ENCODE measurements at places on chromosomes 2 and 18.
A peak's percentile ranks its signal among the peaks of the same experiment; 100 is the strongest.

DNA sequence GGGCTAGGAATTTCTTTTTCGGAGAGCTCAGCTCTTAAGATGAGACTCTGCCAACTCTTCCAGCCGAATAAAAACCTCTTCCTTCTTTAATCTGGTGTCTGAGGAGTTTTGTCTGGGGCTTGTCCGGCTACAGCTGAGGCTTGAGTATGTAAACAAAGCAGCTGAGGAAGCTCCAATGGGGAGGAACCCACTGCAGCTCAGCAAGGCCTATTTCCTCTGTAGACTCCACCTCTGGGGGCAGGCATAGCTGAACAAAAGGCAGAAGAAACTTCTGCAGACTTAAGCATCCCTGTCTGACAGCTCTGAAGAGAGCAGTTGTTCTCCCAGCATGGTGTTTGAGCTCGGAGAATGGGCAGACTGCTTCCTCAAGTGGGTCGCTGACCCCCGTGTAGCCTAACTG lies 838.7 kb downstream of the CCDC85A start:
- peak; percentile 5 for DNase-seq

GRCh38 chr2:88027697-88028389 lies 11.5 kb upstream of the RNU2-63P start:
- no peak for DNase-seq

- DNase-seq = peak; percentile 74
Observed at GRCh38 chr2:214630402-214631045, 179.0 kb downstream of the BARD1 start.

GRCh38 chr2:26054598-26055348 lies 20.9 kb downstream of the RAB10 start:
- DNase-seq = peak; percentile 19

DNA sequence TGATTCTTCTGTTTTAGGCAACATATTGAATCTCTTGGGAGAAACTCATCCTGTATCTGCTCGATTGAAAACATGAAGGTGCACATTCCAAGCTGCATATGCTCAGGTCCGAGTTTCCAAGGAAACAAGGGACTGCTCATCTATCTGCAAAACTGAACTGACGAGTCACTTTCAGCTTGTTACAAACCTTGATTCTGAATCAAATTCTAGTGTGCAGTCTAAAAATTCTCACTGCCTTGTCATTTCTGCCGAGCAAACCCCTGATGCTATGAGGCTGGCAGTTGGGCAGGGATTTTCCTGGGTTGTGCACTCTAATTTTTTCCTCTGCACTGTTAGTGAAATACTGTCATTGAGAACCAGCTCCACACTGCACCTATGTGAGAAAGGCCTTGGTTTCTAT lies 101.3 kb upstream of the ETAA1 start:
- peak; percentile 19 for DNase-seq

DNA sequence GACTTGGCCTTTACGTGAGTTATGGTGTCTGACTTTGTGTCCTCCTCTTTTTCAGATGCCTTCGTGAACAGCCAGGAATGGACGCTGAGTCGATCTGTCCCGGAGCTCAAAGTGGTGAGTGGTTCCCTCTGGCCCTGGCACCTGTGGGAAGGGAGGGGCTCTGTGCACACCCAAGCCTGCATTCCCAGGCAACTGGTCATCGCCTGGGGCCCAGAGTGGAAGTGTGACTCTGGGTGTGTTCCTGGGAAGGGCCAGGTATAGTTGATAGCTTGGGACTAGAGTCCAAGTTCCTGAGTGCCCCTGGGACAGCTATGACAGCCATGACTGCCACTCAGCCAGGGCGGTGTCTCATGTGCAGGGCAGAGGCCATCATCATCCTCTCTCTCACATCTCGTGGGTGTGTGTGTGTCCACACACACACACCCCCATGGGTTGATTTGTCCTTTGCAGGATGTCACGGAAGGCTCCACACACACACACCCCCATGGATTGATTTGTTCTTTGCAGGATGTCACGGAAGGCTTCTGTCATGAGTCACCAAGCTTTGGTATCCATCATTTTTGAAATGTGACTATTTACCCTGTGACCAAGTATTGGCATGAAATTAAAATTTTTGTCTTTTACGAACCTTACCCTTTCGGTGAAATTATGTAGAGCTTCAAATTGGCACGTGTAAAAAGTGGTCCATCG lies 215.4 kb downstream of the AGAP1 start:
- peak; percentile 72 for DNase-seq

- peak; percentile 12 for DNase-seq
Observed at GRCh38 chr2:134144651-134145050, 109.2 kb upstream of the MGAT5 start.

- DNase-seq = no peak
Observed at GRCh38 chr2:131521961-131522781, 5.5 kb upstream of the CCDC74A start.

DNA sequence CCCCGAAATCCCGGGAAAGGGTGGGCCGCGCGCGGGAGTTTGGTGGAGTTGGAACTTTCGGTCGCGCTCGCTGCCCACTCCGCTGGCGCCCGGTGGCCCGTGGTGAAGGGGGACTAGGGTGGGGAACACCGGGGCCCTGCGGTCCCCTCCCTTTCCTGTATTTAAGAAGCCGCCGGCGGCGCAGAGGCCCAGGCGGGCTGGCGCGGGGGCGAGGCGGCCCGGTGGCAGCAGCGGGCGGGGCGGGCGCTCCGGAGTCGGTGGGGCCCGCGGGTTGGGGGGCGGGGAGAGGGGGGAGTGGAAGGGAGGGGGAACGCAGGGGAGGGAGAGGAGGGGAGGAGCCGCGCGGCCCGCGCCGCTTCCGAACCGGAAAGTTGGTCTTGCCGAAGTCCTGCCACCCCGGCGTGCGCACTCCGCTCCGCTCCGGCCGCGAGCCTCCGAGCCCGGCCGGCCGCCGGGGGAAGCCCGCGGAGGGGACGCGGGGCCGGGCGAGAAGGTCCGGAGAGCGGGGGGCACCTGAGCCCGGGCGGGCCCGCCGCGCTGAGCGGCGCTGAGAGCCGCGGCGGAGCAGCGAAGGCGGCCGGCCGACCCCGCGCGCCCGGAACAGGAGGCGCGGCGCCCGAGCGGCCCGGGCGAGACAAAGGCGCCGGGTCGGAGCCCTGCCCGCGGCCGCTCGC lies 425 bp upstream of the SALL3 start:
- DNase-seq = peak; percentile 9

GRCh38 chr18:55582325-55582724 lies 5.7 kb downstream of the TCF4 start:
- DNase-seq = no peak

- no peak for DNase-seq
Observed at GRCh38 chr2:218816561-218817011, 15.0 kb downstream of the PRKAG3 start.

DNA sequence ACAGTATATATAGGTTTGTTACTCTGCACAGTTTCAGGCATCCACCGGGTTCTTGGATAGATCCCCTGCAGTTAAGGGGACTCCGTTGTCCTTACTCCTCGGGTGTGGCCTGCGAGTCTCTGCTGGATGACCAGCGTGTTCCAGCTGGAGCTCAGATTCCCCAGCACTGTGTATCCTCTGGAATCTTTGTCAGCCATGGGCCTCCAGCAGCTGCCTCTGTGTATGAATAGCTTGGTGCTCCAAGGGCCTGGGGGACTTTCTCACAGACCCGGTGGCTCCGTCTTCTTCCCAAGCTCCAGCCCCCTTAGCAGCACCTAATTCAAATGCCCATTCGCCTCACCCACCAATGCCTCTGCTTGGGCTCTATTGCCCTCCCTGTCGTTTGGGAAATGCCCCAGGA lies 6.3 kb downstream of the ANO7 start:
- no peak for DNase-seq

- peak; percentile 64 for DNase-seq
Observed at GRCh38 chr2:161223139-161223732, 63.0 kb downstream of the TANK start.

GRCh38 chr2:18940184-18940583 lies 350.8 kb upstream of the NT5C1B start:
- DNase-seq = no peak

GRCh38 chr2:239601201-239601851 lies 200.5 kb upstream of the HDAC4 start:
- no peak for DNase-seq

- DNase-seq = no peak
Observed at GRCh38 chr2:24543252-24543651, 52.2 kb downstream of the NCOA1 start.

- DNase-seq = no peak
Observed at GRCh38 chr18:11047156-11047555, 102.2 kb downstream of the PIEZO2 start.

GRCh38 chr18:58756148-58756547 lies 84.9 kb downstream of the MALT1 start:
- DNase-seq = no peak

- DNase-seq = no peak
Observed at GRCh38 chr2:34892766-34893165, 1293.7 kb upstream of the FAM98A start.

DNA sequence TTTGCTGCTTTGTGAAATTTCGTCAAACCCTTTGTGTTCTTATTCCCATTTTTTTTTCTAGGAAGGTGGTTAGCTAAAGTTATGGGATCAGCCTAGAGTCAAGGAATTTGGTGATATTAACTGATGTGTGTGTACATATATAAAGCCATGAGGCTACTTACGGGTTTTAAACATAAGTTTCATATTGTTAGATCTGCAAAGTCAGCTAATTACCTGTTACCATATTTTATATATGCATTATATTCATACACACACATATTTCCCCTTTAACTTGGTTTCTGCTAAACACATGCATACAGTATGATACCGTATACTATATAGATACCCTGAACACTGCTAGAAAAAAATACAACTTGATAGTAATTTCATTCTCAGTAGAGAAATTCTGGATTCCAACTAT lies 241.0 kb downstream of the NYAP2 start:
- DNase-seq = no peak

DNA sequence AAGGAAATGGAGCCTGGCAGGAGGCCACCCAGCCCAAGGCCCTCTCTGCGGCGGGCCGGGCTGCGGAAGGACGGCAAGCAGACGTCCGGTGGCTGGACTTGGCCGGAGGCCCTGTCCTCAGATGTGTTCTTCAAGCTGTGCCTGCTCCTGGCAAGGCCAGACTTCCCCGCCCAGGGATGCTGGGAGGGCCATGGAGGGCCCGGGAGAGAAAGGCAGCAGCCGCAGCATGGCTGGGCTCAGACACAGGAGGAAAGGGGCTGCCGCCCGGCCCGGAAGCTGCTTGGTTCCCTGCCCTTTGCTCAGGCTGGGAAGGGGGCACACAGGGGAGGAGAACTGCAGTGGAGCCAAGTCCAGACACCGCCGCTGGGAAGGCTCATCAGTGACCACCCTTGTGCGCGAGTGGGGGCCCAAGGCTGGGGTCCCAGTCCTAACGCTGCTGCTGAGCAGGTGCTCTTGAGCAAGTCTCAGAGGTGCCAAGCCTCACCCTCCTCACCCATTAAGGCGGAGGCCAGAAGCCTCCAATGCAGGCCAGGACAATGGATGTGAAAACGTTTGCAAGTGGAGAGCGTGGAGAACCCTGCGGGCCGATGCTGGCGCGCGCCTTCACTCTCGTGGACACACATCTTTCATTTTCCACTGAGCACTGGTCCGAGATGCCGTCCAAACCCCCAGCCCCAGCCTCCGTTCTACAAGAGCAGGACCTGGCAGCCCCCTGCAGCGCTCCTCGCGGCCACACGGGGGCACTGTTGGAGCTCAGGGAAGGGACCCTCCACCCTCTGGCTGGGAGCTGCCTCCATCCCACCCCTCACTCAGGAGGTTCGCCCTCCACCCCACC lies 7.9 kb downstream of the CROCC2 start:
- peak; percentile 72 for DNase-seq

GRCh38 chr2:239640676-239641578 lies 240.1 kb upstream of the HDAC4 start:
- no peak for DNase-seq

GRCh38 chr2:16223161-16223840 lies 283.0 kb downstream of the MYCN start:
- no peak for DNase-seq

GRCh38 chr18:57816208-57816954 lies 13.3 kb upstream of the ATP8B1 start:
- DNase-seq = no peak

- no peak for DNase-seq
Observed at GRCh38 chr18:14927701-14928100, 179.7 kb downstream of the ANKRD30B start.

- no peak for DNase-seq
Observed at GRCh38 chr18:5429681-5430080, 114.1 kb downstream of the EPB41L3 start.

GRCh38 chr2:56537756-56538155 lies 354.0 kb downstream of the CCDC85A start:
- DNase-seq = no peak

DNA sequence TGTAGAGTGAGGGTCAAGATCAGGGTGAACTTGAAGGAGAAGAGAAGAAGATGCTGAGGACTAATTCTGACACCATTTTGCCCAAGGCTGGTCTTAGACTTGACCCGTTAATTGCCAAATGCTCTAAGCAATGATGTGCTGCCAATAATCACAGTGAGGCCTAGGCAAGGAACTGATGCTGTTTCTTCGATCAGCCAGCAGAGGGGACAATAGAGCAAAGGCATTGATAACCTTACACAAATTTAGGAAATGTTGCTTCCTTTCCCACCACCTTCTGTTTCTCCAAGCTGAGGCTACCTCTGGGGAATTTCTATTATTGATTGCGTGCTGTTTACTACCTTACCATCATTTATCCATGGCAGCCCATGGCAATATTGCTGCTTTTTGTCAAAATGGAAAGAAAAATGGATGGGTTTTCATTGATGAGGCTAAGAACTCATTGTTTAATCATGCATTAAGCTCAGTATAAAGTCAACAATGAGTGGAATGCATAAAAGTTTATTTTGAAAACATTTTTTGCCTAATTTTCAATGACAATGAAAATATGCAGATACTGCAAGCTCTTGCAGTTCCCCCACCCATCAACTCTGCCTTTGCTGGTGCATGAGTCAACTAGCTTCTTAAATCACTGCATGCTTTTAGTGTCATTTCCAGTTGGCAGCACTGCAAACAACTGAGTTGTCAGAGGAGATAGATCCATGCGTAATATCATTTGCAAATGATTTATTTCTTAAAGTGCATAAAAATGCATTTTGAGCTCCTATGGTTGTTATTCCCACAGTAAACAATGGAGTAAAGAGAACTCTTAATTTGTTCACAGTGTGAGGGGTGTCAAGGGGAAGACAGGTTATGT lies 116.4 kb upstream of the NYAP2 start:
- DNase-seq = peak; percentile 38

- DNase-seq = peak; percentile 60
Observed at GRCh38 chr2:29281086-29281915, 166.1 kb downstream of the CLIP4 start.

DNA sequence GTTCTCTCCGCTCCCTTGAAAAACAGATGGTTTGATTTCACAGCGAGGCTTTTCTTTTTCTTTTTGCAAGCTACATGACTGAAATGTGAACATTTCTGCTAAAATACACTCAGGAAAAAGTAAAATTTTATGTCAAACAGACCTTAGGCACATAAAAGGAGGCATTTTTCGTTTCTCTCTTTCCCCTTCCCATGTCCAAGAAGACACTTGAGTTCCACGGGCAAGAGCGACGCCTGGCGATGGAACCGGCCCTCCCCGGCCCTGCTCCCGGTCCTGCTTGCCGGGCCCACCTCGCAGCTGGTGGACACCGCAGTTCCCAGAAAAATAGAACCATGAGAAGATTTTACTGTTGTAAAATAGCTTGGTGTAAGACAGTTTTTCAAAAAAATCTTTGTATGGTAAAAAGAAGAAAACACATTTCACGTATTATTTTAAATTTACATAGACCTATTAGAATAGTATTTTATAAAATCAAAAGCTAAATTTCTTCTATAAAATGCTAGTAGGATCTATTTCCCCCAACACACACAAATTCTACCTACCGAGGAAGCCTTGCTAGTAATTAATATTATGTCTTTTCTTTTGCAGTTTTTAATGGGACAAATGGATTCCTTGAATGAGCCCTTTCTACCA lies 2.3 kb upstream of the ALKAL2 start:
- peak; percentile 81 for DNase-seq

Data from GM23248 (cell line).